HTR-8/SVneo (cell line): ENCODE measurements at places on chromosomes 5 and 9.

DNA sequence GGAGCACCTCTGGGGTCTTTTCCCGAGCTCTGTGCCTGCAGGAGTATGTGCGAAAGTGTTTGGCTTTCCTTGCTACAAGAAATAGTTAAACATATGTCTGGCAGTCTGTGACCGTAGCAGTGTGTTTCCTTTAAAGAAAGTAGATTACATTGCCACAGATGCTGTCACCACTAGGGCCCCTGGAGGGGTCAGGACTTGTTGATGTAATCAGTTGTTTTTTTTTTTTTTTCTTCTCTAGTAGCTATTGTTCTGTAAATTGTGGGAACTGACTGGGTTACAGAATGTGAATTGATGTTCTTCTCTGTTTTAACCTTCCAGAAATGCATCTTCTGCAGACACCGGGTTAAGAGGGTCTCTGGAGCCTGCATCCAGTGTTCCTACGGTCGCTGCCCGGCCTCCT, 345.6 kb downstream of the KDM4C start:
- no peak for DNase-seq

GRCh38 chr5:77649776-77650175, 11.3 kb upstream of the OTP start:
- DNase-seq: no peak

GRCh38 chr5:123294544-123294943, 128.7 kb downstream of the CEP120 start:
- DNase-seq: no peak

DNA sequence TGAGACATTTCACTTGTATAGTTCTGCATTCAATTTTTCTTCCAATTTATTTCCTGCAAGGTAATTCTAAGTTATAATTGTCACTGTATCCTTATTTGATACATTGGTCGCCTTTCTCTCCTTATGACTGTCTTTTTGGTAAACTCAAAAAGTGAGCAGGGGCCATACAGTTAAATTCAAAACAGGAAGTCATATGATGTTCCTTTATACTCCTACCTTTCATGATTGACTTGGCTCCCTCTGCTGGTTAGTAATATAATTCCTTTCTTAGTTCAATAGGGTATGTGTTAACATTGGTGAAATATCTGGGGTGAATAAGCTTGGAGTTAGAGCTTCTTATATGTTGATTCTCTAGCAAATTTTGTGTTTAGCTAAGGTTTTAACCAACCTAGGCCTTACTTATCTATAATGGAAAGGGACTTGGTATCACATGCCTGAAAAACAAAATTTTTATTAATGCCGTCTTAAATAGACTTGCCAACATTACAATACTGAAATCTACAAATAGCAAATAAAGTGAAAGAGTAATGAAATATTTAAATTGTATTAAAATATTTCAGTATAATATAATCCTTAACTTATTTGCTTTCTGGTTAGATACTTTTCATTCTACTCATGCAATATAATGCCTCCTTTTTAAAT, 6.0 kb upstream of the NIPBL start:
- peak; percentile 85 for DNase-seq

GRCh38 chr9:99118782-99119466, 14.0 kb downstream of the TGFBR1 start:
- DNase-seq: no peak

- peak; percentile 27 for DNase-seq
Measured at GRCh38 chr5:152514827-152515397, 109.8 kb upstream of the NMUR2 start.

GRCh38 chr5:119269061-119269944, 86.5 kb upstream of the TNFAIP8 start:
- DNase-seq: no peak
